ENCODE measurements at places on chromosomes 4 and X.

DNA sequence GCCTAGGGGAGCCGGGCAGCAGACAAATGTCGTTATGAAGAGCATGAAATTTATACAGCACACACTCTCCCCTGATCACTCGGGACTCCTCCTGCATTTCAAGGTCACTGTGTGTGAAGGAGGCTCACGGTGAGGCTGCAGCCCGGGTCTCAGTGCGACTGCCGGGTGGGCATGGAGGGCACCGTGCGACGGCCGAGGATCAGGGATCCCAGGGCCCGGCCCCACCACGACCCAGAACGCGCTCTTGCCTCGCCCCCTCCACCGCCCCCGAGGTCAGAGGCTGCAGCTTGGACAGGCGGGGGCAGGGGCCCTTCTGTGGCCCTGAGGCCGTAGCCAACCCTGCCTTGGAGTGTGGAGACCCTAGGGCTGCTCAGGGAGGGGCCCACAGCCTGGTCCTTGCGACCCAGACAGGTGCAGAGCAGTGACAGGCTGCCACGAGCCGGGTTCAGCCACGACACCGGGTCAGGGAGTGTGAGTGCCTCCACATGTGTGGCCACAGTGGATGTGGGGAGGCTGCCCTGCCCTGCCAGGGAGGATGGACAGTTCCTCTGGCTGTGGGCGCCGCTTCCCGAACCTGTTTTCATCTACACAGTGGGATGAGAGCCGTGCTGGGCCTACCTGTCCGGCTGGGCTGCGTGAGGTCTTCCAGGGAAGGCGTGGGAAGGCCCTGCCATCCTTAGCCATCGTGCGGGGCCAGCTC lies 89.3 kb upstream of the NKX1-1 start:
- no peak for DNase-seq

DNA sequence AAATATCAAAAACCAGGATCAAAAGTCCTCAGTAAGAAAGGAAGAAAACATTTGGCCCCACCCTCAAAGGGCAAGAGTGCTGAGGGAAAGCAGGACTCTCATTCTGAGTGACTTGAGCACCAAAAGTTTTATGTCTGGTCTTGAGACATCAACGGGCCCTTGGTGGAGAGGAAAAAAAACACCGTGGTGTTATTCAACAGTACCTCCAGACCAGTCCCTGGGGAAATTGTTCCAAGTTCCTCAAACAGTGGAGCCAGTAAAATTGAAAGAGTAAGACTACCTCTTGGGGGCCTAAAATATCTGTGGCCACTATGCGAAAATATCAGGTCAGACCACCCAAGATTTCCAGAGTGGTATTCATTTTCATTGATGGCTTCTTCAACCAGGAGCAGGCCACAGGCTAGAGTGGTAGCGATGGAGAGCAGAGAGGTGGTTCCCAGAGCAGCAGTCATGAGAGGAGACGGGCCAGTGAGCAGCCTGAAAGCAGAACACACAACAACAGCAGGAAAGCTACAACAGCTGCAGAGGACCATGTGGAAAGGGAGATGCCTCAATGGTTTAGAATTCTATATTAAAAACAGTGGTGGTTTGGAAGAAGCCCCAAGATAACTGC lies 63.7 kb upstream of the RPL34 start:
- no peak for DNase-seq

GRCh38 chrX:53483838-53484405 lies 49.8 kb upstream of the HSD17B10 start:
- no peak for DNase-seq

DNA sequence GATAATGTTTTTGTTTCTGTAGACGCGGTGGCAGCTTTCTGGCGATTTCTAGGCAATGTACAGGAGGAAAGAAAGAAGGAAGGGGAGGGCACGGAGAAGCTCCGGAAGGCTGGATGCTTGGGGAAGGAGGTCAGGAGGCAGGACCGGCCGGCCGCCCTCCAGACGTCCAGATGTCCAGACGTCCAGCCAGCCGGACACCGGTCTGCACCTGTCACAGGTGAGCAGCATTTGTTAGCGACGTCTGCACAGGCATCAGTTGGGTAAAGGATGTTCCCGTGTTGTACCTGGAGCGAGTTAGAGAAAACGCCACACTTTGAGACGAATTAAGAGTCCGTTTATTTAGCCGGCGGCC lies 90.0 kb upstream of the PPP2R3B start:
- no peak for DNase-seq

DNA sequence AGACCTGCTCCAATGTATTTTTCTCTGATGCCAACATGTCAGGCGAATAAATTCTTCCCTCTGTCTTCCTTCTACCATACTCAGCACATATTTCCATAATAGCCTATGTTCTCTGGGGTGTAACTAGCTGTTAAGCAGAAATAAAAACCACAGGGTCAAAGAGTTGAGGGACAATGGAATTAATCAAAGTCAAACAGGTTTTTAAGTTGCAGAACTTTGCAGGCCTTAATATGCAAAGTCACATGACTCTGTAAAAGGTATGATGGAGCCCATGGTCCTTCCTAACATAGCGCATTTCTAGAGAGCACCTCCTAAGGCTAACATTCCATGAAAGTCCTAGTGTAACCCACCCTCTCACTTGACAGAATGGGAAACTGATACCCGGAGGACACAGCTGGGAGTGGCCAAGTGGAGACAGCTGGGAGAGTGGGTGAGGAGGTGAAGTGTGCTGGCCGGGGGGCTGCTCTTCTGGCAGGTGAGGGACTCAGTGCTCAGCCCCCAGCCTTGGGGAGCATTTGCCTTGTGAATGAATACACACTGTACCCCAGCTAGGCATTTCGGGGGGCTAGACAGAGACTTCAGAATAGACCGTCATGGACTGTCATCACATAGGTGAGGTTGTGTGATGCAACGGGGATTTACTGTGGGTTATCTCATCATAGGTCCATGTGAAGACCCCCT lies 8.4 kb upstream of the SORCS2 start:
- no peak for DNase-seq
